ENCODE measurements at places on chromosomes 3 and 15.

DNA sequence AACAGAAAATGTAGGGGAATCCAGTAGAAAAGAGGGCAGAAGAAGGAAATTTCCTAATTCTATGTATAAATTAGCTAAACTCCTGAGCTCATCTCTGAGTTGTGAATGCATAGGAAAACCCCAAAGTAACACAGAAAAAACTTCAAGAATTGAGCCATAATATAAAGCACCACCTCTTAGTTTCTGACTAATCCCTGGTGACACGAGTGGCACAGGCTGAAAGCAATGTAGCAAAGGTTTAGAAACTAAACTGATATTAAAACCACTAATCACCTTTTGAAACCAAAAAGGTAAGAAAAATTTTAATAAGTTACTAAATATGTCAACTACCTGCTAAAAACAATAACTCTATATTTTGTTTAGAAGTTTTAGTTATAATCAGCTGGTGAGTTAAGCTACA is 255.6 kb upstream of the NECTIN3 start:
- DNase-seq = no peak

GRCh38 chr3:87288446-87288845 is 12.1 kb upstream of the POU1F1 start:
- no peak for DNase-seq

DNA sequence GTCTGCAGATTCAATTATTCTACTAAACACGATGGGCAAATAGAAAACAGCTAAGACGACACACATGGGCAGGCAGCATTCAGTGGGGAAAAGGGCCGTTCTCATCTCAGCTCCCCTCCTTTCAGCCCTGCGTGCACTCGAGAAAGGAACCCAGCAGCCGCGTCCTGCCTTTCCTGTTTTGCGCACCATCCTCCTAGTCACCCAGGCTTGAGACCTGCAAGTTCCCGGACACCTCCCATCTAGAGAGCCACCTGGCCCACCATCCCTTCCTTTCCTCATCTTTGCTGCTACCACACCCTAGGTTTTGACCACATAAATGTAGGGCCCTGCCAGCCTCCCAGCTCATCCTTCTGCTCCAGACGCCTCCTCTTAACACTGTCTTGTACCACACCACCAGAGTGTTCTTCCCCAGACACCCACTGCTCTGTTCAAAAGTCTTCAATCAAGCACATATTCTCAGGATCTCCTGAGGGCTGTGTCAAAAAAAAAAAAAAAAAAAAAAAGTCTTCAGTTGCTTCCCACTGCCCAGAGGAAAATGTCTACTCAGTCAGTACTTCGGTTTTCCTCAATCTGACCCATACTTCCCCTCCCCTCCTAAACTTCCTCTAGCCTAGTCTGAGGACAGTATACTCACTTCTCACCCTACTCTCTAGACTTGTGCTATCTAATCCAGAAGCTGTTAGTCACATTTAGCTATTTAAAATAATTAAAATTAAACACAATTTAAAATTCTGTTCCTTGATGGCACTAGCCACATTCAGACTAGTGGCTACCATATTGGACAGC is 182.0 kb downstream of the STT3B start:
- DNase-seq = no peak

DNA sequence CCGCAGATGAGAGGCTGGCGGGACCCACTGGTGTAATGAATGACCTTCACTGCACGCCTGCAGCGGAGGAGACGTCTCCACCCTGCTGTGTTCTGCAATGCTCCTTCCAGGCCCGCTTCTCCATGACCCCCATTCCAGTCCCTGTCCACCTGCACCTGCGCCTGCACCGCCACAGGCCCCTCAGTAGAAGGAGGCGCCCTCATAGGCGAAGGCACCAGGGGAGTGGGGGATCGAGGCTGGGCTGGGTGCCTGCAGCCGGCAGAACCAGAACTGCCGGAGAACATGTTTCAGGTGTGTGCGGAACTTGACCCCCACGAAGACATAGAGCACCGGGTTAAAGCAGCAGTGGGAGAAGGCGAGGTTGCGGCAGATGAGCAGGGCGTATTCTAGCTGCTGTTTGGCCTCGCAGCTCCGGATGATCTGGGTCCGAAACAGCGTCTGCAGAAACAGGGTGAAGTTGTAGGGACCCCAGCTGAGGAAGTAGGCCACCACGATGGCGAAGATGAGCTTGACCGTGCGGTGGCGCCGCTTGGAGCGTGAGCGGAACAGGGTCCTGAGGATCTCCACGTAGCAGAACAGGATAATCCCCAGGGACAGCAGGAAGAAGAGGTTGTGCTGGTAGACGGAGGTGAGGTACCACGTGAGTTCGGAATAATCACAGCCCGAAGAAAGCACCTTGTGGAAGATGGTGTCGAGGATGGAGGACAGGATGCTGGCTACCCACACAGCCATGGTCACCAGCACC is 6.3 kb downstream of the XCR1 start:
- no peak for DNase-seq

DNA sequence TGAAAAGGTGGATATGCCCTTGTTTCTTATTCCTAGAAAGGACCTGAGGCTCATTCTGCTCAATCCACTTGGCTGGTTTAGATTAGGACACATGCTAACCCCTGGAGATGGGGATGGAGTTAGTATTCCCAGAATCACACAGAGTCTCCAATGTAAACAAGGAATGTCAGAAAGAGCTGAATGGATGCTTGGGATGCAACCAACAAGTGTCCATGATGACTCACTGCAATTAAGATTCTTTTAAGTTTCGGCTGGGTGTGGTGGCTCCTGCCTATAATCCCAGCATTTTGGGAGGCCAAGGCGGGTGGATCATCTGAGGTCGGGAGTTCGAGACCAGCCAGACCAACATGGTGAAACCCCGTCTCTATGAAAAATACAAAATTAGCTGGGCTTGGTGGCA is 315.5 kb upstream of the AZI2 start:
- DNase-seq = no peak

GRCh38 chr15:37100966-37101215 is 542 bp upstream of the MEIS2 start:
- no peak for DNase-seq

DNA sequence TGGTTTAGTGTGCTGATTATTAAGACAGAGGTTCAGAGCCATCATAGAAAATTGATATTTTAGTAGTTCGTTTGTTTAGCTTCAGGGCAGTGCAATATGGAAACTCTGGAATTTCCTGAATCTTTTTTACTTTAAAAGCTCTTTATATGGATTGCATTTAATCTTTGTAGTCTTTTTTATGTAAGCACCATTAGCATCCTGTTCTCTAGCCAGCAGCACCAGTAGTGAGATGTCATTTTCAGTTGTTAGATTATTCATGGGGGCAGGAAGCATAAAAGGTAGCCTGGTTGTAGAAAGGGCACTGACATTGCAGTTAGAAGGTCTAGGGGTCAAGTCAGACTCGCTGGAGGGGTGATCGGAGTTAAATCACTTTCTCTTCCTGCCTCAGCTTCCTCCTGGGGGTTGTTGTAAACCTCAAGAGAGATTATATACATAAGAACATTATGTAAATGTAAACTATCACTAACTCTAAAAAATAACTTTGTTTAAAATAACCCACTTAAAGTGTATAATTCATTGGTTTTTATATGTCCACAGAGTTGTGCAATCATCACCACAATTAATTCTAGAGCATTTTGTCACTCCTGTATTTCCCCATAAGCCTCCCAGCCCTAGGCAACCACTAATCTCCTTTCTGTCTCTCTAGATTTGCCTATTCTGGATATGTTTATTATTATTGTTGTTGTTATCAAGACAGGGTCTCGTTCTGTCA is 31.4 kb upstream of the ITPKA start:
- DNase-seq = peak; percentile 6

GRCh38 chr3:12318758-12319621 is 30.1 kb downstream of the PPARG start:
- DNase-seq = peak; percentile 57

DNA sequence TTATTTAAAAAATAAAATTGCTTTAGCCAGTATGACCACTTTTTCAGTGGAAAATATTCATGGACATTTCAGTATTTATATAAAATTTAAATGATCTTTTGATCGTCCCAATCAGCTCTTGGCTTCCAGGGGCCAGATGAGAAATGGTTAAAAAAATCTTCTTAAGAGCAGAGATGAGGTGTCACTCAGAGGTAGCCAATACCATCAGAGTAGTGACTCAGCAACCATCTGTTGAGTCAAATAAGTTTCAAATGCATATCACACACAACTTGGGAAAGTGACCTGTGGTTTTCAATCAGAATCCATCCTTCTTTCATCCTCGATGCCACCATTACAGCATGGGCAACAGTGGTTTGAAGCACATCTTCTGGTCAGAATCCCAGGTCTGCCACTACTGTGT is 958.8 kb upstream of the NR2F2 start:
- no peak for DNase-seq

- no peak for DNase-seq
Observed at GRCh38 chr3:58725326-58725853, 58.8 kb upstream of the FAM3D start.

DNA sequence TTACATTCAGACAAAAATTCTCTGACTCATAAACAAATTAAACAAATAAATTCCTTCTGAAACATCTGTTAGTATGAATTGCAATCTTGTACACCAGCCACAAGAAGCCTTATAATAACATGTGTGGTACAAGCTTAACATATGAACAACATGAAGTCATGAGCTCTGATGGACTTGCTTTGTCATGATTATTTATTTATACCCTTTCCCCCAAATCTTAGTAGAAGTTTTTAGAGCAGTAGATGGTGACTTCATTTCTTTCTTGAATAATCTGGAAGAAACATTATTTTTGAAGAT is 633.4 kb downstream of the EPHA3 start:
- DNase-seq = no peak

GRCh38 chr3:5431146-5431545 is 243.6 kb downstream of the EDEM1 start:
- no peak for DNase-seq

DNA sequence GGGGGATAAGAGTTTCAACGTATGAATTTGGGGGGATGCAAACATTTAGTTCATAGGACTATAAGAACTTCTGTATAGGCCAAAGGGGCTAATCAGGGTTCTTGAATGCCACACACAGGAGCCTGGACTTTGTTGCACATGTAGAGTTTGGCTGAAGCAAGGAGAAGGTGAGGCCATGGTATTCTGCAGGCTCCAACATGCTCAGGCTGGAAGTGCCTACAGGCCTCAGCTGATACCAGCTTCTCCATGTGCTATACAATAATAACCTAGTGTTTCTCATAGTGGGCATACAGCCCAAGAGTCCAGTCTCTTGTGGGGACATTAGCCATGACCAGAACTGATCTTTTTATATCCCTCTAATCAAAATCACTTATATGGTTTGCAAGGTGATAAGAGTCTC is 399.7 kb upstream of the MCTP2 start:
- DNase-seq = no peak

GRCh38 chr3:177561769-177562392 is 364.6 kb upstream of the TBL1XR1 start:
- no peak for DNase-seq

- DNase-seq = no peak
Observed at GRCh38 chr3:191369616-191370010, 39.3 kb upstream of the UTS2B start.

DNA sequence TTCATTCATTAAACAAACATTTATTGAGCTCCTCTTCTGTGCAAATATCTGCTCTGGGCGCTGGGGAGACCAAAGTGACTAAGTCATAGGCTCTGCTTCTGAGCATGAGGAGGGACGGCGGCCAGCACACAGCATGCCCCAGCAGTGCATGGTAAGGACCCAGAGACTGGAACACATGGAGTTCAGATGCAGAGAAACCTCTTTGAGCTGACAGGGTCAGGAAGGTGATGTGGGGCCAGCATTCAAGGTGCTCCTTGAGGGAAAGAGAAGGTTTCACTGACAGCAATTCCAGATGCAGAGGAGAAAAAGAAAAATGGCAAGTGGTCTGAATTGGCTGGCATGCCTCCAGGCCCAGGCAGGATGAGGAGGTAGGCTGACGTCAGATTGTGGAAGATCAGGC is 234.5 kb downstream of the UACA start:
- DNase-seq = no peak

GRCh38 chr3:101806491-101806890 is 27.5 kb downstream of the NXPE3 start:
- DNase-seq = no peak

DNA sequence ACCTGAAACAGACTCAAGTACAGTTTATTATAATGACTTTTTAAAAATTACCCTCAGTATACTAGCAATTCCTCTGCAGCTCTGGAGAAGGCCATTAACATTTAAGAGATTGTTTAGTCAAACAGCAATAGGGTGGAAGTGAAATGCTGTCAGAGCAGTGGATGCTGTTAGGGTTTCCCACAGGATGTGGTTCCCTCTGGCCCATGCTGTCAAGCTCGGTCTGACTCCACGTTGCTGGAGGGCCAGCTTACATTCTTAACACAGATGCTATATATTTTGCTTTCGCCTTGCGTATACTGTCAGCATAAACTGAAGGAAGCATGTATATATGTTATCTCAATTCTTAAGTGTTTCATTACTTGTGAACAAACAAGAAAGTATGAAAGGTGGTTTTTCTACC is 231.1 kb upstream of the COL8A1 start:
- no peak for DNase-seq

GRCh38 chr3:31772272-31772671 is 208.8 kb downstream of the OSBPL10 start:
- DNase-seq = no peak

DNA sequence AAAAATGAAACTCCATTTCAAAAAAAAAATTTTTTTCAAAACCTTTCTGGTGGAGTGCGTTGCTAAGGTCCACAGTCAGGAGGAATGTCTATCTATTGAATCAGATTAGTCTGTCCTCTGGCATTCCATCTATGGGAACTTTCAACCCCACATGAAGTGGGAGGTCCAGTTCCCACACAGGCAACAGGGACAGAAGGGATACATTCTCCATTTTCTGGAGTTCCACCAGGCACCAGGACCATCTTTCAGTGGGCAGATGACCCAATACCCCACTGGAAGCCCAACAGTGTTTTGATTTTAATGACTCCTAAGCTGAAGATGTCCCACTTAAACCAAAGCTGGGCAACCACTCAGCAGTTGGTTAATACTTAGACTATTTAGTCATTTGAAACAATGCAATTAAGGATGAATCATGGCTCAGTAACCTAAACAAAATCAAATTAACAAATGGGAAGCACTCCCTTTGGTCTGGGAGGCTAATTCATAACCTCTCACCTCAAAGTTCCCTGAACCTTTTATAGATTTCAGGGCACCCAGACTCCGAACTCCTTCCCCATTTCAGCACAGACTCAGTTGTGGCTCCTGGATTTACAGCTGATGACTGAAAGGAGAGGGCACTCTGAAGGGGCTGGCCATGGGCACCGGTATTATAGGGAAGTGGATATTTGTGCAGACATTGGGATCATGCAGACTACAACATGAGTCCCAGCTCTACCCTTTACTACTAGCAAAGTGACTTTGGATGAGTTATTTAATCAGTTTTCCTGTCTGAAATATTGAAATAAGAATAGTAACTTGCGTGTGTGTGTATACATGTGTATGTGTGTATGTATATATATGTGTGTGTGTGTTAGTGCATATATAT is 264.3 kb upstream of the LRTM1 start:
- no peak for DNase-seq

- DNase-seq = no peak
Observed at GRCh38 chr15:42092398-42093318, 1.7 kb downstream of the PLA2G4D start.

GRCh38 chr3:66816090-66816761 is 181.9 kb upstream of the KBTBD8 start:
- DNase-seq = peak; percentile 64

GRCh38 chr15:60865507-60865906 is 363.6 kb downstream of the RORA start:
- no peak for DNase-seq

GRCh38 chr15:71330638-71331162 is 215.4 kb downstream of the THSD4 start:
- no peak for DNase-seq
